ENCODE measurements at places on chromosomes 13 and 19.
A peak's percentile ranks its signal among the peaks of the same experiment; 100 is the strongest.

- DNase-seq, result peak; percentile 58
Observed at GRCh38 chr13:76948149-76948548, at the start of gene ACOD1. Gene ACOD1, plus strand, starts transcription at chr13:76948511. Its CDS starts 48 bp downstream, at chr13:76948559.

DNA sequence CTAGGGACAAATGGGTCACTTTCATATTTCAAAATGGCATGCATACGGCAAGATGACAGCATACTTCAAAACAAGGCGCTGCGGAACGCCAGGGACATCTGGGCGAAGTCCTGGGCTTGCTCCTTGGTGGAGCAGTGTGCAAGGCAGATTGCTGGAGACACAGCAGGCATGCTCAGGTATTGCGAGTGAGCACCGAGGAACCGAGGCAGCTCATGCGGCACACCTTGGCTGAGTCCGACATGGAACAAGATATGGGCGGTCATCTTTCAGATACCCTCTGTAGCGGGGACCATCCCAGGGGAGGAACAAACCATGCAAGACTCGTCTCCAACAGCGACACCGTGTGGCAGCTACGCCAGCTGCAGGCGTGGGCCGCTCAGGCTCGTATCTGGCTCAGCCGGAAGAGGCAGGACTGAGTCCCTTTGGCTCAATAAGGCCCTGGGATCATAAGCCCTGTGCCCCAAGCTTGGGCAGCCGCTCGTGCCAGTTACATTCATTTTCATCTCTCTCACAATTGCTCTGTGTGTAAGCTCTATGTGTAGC lies 112.4 kb downstream of the NUFIP1 start:
- DNase-seq, result no peak

GRCh38 chr19:5558101-5558621 lies 9.6 kb downstream of the TINCR start:
- no peak for DNase-seq

DNA sequence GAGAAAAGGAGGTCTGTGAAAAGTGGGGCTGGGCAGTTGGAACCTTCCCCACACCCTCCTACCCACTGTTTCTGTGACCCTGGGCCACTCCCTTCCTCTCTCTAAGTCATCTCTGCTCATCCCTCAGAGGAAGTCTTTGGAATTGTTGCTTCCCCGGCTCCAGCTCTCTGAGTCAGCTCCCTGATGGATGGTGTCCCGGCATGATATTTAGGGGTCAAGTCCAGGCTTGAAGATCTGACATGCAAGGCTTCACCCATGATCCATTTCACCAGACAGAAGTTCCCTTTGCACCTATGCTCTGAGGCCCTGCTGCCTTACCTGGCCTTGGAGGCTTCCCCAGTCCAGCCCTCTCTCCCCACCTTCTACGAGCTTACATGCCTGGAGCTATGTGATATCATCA lies 13.3 kb downstream of the EXOC3L2 start:
- no peak for DNase-seq

GRCh38 chr13:67308004-67308772 lies 78.1 kb upstream of the PCDH9 start:
- DNase-seq, result no peak

DNA sequence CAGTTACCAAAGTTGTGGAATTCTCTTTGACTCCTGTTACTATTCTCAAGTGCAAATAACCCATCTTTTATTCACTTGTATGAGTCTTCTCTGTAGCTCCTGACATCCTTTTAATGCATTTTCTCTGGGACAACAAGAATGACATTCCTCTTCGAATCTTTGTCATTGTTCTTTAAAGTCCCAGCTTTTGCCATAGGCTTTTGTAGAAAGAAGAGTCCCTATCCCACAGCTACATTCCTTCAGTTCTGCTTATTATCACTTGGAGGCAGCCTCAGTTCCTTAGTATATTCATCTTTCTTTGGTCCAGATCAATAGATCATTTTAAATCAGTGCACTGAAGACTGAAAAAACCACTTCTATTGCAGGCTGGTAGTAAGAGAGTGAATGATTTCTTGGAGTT lies 560.2 kb downstream of the DACH1 start:
- DNase-seq, result no peak

- DNase-seq, result no peak
Observed at GRCh38 chr13:40549500-40550094, 116.8 kb downstream of the FOXO1 start.

- peak; percentile 72 for DNase-seq
Observed at GRCh38 chr19:11138601-11139300, 16.8 kb downstream of the SPC24 start.

- DNase-seq, result no peak
Observed at GRCh38 chr13:86737334-86737932, 933.7 kb upstream of the SLITRK5 start.

DNA sequence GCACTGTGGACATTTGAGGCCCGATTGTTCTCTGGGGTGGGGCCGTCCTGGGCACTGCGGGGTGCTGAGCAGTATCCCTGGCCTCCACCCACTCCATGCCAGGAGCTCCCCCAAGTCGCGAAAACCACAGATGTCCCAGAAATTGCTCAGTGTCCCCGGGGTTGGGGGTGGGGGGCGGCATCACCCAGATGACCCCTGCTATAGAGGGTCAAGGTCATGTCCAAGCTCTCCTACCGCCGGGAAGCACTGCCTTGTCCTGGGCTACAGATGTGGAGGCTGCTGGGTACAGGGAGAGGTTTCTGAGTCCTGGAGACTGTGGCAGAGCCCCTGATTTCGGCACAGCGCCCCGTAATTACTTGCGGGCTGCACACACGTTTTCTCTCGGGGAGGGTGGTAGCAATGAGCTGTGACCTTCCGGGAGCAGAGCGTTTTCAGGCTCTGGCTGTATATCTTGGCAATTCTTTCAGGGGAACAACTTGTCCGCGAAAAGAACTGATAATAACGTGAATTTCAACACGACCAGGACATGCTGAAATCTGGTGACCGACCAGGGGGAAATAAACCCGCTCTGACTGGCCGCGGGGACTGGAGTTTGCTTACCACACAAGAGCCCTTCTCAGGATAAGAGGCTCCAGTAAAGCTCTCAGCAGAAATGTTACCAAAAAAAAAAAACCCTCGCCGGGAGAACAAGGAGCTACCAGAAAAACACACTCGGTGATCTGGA lies 68.1 kb downstream of the GNG7 start:
- peak; percentile 60 for DNase-seq

DNA sequence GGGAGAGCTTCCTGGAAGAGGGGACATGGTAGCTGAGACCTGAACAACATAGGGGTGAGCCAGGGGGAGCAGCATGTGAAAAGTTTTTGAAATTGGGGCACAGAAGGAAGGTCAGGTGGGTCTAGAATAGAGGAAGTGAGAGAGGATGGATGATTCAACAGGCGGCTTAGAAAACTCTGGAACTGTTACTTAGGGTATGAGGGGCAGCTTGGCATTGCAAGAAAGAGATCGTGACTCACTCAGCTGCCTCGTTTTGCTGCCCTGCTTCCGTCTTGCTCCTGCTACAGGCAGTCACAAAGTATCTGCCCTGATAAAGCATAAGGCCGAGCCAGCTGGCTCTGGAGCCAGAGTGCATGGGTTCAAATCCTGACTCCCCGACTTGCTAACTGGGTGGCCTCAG lies 1.3 kb upstream of the CEACAM20 start:
- peak; percentile 99 for DNase-seq

DNA sequence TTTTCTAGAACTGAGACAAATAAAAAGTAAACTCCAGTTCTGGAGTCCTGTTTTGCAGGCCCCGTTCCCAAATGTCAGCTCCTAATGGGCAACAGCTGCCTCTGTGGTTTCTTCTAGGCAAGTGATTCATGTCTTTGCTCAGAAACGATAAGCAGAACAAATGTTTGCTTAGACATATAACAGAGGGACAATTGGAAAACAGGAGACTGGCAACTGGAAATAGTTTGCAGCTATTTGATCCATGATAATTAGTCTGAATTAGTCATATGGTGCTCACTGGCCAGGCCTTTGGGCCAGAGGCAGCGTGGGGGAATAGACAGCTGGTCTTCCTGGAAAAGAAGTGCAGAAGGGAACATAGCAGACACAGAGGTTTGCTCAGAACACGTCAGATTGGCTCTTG lies 29.2 kb upstream of the TSHZ3 start:
- peak; percentile 20 for DNase-seq

DNA sequence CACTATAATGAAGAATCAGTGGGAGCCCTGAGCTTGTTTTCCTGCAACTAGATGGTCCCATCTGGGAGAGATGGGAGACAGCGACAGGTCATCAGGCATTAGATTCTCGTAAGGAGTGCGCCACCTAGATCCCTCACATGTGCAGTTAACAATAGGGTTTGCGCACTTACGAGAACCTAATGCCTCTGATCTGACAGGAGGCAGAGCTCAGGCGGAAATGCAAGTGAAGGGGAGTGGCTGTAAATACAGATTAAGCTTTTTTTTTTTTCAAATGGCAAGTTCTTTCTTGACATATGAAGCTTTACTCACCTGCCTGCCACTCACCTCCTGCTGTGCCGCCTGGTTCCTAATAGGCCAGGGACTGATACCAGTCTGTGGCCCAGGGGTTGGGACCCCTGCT lies 14.4 kb downstream of the CDC16 start:
- DNase-seq, result no peak

DNA sequence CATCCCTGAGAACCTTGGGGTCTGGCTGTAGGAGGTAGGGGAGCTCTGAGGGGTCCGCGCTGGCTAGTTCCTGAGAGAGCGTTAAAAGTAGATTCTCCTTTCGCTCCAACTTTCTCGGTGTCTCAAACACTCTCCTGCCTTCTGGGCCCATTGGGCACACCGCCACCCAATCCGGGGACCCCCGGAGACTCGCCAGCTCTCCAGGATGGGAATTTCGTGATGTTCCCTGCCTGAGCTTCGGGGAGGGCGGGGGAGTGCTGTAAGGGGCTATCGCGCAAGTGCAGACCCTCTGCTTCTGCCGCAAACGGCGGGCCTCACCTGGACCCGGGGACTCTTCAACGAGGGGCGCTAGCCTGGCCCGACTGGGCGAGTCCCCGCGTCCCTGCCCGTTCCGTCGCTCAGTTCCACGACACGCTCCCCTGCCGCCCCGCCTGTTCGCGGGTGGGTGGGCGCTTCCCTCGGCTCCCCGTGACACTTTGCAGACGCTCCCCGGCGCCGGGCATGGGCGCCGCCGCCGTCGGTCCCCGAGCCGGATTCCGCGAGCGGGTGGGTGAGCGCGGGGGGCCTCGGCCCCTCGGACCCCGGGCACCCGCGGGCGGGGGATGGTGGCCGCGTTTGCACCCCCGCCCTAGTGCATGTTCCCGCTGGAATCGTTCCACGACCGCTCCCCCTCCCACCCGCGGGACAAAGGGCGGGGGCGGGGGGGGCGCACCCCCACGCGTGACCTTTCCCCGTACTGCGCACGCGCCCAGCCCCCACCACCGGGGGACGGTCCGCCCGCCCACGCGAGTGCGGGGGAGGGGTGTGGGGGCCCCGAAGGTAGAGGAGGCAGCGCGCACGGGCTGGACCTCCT lies at the start of gene CCDC106:
Gene CCDC106 (plus strand): TSS at position 481 of the 853 bp plus-strand sequence. CDS start 835 bp downstream, outside the sequence.
- DNase-seq, result peak; percentile 52

- DNase-seq, result peak; percentile 22
Observed at GRCh38 chr19:44212866-44213346, 574 bp downstream of the ZNF227 start.

- no peak for DNase-seq
Observed at GRCh38 chr19:21626924-21627697, 121.7 kb downstream of the ZNF429 start.

DNA sequence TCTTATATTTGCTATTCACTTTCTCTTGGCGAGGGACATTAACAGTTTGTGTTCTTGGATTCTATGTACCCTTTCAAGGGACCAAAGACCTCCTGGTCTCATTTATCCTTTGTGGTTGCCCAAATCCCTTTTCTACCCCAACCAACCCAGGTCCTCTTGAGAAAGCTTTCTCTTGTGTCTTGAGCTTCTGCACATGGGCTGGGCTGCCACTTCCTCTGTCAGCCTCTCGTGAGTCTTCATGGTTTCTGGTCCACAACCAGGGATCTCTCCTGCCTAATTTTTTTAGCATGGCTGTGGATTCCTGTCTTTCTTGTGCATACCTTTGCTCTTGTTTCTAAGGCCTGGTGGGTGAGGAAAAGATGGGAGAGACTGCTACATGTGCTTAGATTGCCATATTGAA lies 14.9 kb downstream of the TIMM13 start:
- peak; percentile 77 for DNase-seq

DNA sequence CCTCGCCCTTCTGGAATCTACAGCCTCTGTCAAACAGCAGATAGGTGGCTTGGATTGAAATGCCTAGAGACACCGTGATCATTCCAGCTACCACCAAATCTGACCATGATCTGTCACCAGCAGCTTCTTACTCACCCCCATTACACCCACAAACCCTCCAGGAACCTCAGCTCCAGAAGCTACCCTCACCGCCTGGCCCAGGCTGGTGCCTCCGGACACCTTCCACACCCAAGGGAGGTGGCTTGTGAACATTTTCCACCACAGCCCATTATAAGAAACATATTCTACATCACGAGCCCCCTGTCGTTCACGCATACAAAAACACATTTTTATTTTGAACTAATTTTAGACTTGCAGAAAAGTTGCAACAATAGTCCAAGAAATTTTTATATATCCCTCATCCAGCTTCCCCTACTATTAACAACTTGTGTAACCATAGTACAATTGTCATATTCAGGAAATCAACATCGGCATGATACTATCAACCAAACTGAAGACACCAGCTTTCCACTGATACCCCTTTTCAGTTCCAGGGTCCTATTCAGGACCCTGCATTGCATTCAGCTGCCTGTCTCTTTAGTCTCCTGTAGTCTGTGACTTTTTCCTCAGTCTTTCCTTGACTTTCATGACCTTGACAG lies 15.4 kb upstream of the UBE2L5 start:
- DNase-seq, result no peak

DNA sequence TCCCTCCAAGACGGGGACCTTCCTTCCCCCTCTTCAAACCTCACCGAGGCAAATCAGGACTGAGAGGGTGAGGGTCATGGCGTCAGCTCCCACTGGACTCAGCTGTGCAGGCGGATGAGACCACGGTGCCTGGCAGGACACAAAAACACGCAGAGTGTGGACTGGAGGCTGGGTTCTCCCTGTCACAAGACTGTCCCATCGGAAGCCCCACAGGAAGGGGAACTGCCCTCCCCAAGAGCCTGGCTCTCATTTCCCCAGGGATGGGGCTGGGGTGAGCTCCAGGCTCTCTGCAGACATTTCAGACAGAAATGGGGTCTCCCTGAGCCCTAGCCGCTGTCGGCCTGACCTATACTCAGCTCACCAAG lies at the start of gene LILRB5:
Gene LILRB5 (minus strand): TSS at position 158 of the 365 bp plus-strand sequence. CDS start 80 bp downstream, at position 78.
- no peak for DNase-seq

- no peak for DNase-seq
Observed at GRCh38 chr19:13707915-13708314, 56.4 kb upstream of the MRI1 start.

- no peak for DNase-seq
Observed at GRCh38 chr13:110590577-110590976, 24.8 kb upstream of the NAXD start.

All from MV-4-11 (cell line).